M059J (cell line): ENCODE measurements at places on chromosomes 2 and 18.

DNA sequence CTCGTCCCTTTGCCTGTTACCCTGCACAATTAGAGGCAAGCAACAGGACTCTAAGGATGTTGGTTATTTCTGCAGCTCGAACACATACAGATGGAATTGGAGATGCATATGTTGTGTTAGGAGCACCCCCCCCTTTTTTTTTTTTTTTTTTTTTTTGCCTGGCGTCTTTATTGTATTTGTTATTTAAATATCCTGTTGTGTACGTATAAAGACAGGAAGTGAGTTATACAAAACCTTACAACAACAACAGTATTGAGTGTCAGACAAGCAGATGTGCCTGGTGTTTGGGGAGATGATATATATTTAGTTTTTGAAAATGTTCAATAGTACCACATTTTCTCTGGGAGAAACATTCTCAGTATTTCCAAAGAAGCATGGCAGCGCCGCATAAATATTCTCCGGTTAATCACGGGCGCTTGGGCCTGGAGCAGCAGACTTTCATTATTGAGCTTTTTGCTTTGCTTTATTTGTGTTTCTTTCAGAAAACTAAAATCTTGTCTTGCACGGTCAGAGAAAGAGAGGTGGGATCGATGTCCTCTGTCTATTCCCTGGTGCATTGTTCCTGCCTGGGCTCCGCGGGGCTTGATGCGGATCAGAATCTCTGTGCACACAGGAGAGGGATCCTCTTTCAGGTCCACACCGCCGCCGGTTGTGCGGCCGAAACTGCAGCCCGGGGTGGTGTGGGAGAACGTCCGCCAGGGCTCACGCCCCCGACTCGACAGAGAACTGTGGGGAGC is 23.2 kb upstream of the ZNF516 start:
- no peak for DNase-seq

- DNase-seq, result no peak
Measured at GRCh38 chr2:39849982-39850526, 71.0 kb upstream of the THUMPD2 start.

- DNase-seq, result peak; percentile 35
Measured at GRCh38 chr2:33577668-33578067, 21.4 kb downstream of the FAM98A start.

- no peak for DNase-seq
Measured at GRCh38 chr2:84647267-84647666, 131.0 kb downstream of the DNAH6 start.

GRCh38 chr18:25915907-25916306 is 174.5 kb downstream of the SS18 start:
- DNase-seq, result no peak

DNA sequence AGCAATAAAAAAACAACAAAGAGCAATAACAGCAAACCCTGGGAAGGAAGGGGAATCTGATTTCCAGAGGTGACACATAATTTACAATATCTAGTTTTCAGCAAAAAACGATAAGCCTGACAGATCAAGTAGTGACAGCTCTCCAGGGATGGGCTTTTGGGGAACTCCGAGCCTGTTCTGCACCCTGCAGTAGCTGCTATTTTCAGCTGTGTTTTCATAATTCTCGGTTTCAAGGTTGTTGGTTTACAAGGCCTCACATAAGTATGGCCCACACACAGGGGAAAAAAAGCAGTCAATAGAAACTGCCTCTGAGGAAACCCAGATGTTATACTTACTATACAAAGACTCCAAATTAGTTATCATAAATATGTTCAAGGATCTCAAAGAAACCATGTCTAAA is 67.7 kb upstream of the CTLA4 start:
- no peak for DNase-seq
